HuH-7 (cell line): ENCODE measurements at places on chromosomes 6 and 20.

DNA sequence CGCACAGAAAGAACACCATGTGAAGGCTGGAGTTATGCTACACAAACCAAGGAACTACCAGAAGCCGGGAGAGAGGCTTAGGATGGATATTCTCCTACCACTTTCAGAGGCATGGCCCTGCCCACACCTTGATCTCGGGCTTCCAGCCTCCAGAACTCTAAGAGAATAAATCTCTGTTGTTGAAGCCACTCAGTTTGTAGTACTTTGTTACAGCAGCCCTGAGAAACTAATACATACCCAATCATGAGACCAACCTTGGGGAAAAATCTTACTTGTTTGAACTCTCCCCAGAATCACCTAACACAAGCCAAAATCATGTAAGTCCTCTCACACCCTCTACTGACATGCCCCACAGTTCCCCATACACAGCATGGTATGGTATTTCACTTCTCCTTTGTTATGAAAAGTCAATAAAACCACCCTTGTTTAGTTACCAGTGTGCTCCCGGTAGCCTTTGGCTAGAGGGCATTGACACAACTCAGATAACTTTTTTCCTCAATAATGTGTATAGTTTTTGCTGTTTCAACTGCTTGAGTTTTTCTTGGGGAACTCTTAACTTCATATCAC, 40.7 kb upstream of the SLC2A12 start:
- DNase-seq, result no peak

DNA sequence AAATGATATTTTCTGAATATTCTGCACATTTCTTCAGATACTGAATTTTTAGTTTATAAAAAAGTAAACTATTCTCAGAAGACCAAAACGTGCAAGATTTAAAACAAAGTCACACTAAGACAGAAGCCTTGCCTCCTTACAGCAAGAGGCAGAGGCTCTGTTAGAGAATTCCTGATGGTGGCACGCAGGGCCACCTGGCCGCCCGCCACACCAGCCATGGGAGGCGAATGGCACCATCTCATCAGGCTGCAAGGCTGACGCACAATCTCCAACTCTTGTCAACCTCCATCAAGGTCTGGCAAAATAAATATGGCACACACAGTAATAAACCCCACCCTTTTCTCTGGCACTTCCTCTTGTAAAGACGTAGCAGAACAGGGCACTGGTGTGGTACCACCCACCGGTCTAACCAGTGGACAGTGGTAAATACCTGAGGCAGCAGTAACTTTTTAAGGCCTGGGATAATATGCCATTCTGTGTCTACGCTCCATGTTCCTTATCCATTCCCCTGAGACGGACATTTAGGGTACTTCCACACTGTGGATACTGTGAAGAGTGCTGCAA, 111.4 kb downstream of the WDR27 start:
- no peak for DNase-seq

DNA sequence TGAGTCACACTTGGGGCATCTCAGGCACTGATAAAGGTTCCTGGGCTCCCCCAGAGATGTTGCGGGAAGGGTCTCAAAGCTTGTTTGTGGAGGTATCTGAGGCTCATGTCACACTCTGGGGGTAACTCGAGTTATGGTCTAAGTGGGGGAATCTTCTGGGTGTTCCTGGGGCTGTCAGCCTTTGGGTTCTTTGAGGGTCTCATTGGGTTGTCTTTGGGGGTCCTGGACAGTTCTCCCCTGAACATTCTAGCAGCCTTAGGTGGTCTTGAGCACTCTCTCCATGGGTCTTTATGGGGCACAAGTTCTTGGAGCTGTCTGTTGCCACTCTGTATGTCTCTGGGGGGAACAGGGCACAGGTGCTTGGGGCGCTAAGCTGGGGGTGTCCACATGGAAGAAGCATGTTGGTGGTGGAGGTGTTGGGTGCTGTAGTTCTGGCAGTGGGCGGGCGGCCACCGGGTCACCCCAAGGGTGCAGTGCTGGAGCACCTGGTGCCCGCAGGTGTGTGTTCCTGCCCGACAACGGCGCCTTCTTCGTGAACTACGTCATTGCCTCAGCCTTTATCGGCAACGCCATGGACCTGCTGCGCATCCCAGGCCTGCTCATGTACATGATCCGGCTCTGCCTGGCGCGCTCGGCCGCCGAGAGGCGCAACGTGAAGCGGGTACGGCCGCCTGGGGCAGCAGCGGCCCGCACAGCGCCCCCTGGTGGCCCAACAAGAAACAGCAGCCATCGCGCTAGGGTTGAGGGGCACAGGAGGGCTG, 7.1 kb upstream of the CAPN11 start:
- DNase-seq, result peak; percentile 76

- DNase-seq, result no peak
These were observed 12.9 kb upstream of the ADTRP start for GRCh38 chr6:11791354-11792107.

- DNase-seq, result peak; percentile 12
These were observed 45.8 kb downstream of the GINS1 start for GRCh38 chr20:25453035-25453810.

- no peak for DNase-seq
These were observed 121.5 kb upstream of the FOXQ1 start for GRCh38 chr6:1190366-1190765.

DNA sequence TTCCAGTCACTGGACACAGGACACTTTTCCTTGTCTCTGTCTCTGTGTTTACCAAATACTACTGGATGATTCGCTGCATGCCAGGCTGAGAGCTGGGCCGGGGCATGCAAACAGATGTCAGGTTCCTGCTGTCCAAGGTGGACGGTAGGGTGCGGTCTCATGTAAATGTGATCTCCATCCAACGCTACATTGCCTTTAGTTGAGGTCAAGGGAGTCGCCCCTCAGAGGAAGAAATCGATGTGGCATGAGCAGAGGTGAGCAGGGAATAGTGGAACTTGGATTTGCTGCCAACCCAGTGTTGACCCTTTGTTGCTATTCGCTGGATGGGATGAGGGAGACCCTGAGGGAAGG, 9.8 kb upstream of the TOX2 start:
- DNase-seq, result no peak

DNA sequence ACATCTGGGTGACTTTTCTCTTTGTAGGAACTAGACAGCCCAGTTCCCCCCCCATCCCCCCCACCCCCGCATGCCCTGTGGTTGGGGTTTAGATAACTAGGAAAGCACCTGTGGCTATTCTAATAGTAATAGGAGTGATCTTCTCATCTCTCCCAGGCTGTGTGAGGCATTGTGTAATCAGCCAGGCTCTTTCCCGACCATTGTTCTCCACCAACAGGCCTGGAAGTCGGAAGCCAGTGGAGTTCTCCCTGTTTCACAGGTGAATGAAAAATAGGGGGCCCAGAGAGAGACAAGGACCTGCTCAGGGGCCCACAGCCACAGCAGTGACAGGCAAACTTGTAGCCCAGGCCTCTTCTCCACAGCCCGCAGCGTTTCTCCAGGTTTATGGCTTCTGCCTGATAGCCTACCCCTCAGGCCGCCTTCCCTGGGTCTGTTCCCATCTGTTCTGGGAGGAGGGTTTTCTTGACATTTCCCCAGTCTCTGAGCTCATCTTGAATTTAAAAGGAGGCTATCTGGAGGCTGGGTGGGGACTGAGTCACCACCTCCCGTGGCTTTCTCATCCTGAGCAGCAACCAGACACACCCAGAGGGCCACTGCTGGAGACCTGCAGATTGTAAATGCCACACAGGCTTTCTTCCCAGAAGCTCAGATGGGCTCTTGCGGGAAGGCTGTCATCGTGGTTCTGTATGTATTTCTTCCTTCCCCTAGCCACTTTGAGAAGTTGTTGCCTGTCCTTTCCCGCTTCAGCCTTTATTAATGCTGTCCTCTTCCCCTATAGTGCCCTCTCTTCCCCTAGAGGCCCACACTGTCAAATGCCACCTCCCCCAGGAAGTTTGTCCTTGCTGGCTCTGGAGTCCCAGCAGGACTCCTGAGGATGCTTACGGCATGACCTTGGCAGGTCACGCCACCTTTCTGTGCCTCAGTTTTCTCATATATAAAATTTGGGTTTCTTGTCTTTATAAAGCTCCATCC, 75.9 kb upstream of the MYL9 start:
- peak; percentile 48 for DNase-seq

DNA sequence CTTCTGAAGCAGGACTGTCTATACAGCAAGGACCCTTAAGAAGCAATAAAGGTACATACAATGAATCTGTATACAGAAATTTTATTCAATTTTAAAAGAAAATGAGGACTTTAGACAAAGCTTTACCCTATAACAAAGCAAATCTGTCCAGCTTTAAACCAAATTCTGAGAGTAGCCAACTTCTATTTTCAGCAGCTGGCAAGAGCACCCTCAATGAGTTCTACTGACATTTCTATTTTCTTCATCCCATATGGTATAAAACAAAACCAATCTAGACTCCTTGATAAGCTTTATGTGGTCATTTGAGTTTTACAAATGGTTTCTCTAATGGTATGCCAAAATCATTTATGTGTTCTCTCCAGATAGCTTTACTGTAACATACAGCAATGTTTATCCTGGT, 12.7 kb downstream of the CPNE1 start:
- DNase-seq, result no peak

DNA sequence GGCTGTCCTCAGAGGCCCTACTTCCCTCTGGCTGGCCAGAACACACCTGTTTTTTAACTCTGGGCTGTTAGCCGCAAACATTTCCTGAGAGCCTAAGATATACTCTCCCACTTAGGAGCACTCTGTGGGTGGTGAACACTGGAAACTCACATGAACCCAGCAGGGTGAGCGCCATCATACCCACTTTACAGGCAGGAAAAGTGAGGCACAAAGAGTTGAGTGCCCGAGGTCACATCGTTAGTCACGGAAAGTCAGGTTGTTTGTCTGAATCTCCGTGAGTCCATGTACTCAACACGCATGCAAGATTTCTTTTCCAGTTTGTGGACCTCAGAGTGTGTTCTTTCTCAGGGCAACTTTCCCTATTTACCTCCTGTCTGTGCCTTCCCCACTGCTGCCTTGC, 1.9 kb downstream of the BAK1 start:
- DNase-seq, result no peak

- no peak for DNase-seq
These were observed 2.5 kb downstream of the CCR6 start for GRCh38 chr6:167125410-167125809.

DNA sequence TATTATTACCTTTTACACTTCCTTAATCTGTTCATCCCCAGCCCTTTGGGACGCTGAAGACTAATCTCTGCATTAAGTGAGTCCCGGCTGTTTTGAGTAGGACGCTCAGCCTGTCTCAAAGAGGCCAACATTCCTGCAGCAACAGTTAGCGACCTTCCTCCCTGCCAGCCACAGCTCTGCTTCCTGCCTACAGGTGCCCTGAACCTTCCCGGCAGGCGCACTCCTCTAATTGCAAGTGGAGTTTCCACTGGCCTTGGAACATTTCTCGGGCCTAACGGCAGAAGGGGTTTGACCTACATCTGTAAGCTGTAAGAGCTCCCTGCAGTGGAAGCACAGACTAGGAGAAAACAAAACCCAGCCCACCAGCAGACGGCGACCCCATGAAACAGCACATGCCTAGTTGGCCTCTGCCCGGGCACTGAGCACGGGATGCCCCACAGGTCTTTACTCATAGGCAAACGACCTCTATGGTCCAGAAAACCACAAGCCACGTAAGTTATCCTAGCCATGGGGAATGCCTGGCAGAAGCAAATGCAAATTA, 137.9 kb downstream of the DTNBP1 start:
- DNase-seq, result no peak

DNA sequence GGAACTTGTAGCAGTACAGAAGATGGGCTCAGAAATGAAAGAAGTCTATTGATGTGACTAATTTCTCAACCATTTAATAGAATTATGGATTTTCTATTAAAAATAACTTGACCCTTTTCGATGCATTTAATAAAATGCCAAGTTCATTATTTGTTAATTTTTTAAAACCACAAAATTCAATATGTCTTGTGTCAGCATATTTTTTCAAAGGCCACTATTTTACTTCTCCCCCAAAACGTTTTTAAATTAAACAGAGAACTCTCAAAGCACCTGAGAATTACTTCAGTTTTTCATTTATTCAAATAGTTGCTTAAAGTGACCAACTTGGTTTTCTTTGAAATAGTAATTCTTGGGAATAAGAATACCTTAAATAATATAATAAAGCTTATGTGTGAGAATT, 8.6 kb downstream of the TOP1 start:
- no peak for DNase-seq

- peak; percentile 43 for DNase-seq
These were observed 220.2 kb upstream of the EXOC2 start for GRCh38 chr6:912871-913835.

GRCh38 chr6:34132486-34133185, 13.3 kb downstream of the GRM4 start:
- peak; percentile 66 for DNase-seq

DNA sequence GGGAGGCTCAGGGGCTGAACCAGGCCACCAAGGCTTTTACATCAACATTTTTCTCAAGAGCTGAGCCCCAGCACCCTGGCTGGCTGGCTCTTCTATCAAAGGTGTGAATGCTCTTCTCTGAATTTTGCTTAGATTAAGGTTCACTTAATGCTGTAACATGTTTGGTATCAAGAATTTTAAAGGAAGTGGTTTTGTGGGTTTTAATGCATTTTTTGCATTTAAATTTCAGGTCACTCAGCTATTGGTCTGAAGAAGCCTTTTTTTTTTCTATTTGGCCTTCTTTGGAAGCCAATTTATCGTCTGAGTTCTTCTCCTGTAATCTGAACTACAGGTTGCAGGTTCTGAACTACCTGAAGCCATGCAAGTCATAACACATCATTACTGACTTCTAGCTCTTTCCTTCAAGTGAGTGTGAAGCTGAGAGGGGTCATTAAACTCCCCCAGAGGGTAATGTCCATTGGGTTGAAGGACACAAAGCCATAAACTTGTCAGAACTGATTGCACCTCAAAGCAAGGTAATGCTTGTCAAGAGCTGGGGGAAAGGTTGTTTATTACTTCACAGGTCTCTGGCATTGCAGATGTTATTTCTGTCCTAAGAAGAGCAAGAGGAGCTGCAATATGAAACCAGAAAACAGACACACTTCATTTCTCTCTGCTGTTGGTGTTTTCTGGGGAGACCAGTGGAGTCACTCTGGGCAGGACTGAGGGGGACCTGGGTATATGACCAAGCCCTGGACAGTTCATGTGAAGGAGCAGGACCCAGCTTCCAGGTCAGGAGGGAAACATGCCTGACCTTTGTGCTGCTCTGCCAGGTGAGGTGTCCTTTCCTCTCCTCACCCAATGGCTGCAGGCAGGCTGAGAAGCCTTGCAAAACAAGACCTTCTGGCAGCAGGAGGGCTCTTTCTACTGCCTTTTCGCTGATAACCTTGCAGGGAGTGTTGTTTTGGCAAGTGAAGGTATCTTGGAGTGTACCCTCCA, 26.1 kb upstream of the NEDD9 start:
- peak; percentile 30 for DNase-seq
